Esophagus squamous epithelium (tissue), 5 donors: ENCODE measurements at places on chromosomes 13 and 19.

GRCh38 chr13:42229287-42229686 lies 42.7 kb upstream of the AKAP11 start:
- H3K4me3 ChIP-seq, result no peak overlapping the region
- H3K27ac ChIP-seq, result no peak overlapping the region
- H3K4me1 ChIP-seq, result no peaks in the 10 kb centered on the region
- H3K36me3 ChIP-seq, result no peaks in the 10 kb centered on the region

GRCh38 chr19:13051557-13052165 lies 51.0 kb downstream of the LYL1 start:
- peaks cover 17% of the 10 kb centered on the region for H3K36me3 ChIP-seq
- H3K4me1 ChIP-seq, result peaks cover 96% of the 10 kb centered on the region
- H3K27ac ChIP-seq, result peak overlapping the region; percentile 96

DNA sequence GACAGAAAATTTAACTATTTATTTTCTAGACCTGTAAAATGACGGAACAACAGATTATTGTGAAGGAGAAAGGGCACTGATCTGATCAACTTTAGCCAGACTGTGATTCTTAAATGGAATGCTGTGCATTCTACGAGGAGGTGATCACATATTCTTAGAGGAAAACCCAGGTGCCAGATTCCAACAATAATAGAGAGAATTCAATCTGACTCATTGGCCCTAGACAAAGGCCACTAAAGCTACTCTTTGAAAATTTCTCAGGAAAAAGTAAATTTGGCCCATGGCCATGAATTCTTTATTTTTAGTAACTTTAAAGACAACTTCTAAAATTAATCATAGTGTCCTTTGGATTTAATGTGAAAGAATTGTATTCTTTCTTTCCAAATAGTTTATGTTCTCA lies 58.6 kb upstream of the POSTN start:
- no peaks in the 10 kb centered on the region for H3K36me3 ChIP-seq
- H3K4me3 ChIP-seq, result no peak overlapping the region
- H3K27ac ChIP-seq, result no peak overlapping the region

- H3K4me1 ChIP-seq, result no peaks in the 10 kb centered on the region
- DNase-seq, result no peak
- no peak overlapping the region for H3K27ac ChIP-seq
- H3K4me3 ChIP-seq, result no peak overlapping the region
- H3K36me3 ChIP-seq, result no peaks in the 10 kb centered on the region
Observed at GRCh38 chr13:112641456-112642089, 48.3 kb upstream of the ATP11A start.

DNA sequence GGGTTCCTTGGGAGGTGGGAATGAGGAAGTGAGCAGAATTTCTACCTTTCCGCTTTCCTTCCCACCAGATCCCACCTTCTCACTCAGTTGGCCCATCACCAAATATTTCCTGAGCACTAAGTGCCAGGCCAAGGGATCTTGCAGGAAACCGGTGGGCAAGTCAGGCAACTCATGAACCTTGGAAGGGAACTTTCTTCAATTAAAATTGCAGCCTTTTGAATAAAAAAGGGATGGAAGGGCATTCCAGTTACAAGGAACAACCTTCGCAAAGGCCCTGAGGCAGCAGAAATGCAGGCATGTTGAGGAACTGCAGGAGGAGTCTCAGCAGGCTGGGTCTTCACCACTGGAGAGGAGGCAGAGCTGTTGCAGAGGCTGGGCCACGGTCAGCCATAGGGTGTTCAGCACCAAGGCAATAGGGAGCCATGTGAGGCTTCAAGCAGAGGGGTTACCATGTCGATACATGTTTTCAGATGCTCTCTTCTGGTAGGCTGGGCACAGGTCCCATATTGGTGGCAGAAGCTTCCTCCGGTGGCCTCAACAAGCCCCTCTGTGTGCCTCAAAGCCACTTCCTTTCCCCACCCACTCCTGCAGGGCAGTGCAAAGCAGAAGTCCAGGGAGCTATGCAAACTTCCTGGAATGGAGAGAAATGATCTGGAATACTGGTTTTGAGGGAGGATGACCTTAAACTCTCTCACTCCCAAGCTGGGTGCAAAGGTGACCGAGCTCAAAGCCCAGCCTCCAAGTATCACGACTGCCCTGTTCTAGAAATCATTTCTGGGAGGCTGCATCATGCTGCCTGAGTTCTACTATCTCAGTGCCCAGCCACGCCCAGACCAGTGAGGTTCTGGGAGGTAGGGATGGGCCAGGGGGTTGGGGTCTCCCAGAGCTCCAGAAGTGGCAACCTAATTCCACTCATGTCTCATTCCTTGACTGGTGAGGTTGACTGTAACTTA lies at the start of gene FUT6:
Gene FUT6, minus strand, starts transcription at position 638 of the 953 bp plus-strand sequence. CDS start 7,135 bp downstream, outside the sequence.
- peak within 1 kb of the TSS; percentile 48 for H3K4me3 ChIP-seq
- no peaks in the 10 kb centered on the region for H3K27me3 ChIP-seq
- H3K4me1 ChIP-seq, result no peaks in the 10 kb centered on the region
- H3K36me3 ChIP-seq, result no peaks in the 10 kb centered on the region
- no peak for DNase-seq

DNA sequence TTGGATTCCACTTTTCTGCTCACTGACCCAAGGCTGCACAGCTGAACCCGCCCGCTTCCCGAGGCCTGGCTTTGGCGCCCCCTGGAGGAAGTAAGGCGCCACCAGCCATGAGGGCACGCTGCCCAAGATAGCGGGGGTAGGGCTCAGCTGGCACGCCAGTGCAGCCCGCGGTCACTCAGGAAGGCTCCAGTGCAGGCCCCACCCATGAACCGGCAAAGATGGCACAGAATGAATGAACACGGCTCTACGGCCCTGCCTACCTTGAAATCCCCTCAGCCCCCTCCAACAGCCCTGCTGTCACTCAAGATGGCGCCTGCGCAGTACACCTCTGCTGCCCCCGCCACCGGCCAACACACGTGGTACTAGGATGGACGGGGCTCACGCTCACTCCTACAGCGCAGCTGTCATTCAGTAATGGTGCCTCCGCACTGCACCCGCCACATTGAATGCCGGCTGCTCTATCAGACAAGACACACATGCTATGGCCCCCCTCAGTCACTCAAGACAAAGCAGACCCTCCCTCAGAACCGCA lies 3.0 kb downstream of the PEG3 start:
- DNase-seq, result no peak
- H3K4me3 ChIP-seq, result peak overlapping the region; percentile 49
- peak overlapping the region; percentile 91 for H3K27ac ChIP-seq
- H3K4me1 ChIP-seq, result no peaks in the 10 kb centered on the region
- H3K27me3 ChIP-seq, result no peaks in the 10 kb centered on the region

- no peaks in the 10 kb centered on the region for H3K36me3 ChIP-seq
- peak; percentile 16 for DNase-seq
- peak overlapping the region; percentile 66 for H3K27ac ChIP-seq
- peak overlapping the region; percentile 30 for H3K4me3 ChIP-seq
- no peaks in the 10 kb centered on the region for H3K4me1 ChIP-seq
Observed at GRCh38 chr13:23695711-23696464, 125.7 kb downstream of the TNFRSF19 start.

DNA sequence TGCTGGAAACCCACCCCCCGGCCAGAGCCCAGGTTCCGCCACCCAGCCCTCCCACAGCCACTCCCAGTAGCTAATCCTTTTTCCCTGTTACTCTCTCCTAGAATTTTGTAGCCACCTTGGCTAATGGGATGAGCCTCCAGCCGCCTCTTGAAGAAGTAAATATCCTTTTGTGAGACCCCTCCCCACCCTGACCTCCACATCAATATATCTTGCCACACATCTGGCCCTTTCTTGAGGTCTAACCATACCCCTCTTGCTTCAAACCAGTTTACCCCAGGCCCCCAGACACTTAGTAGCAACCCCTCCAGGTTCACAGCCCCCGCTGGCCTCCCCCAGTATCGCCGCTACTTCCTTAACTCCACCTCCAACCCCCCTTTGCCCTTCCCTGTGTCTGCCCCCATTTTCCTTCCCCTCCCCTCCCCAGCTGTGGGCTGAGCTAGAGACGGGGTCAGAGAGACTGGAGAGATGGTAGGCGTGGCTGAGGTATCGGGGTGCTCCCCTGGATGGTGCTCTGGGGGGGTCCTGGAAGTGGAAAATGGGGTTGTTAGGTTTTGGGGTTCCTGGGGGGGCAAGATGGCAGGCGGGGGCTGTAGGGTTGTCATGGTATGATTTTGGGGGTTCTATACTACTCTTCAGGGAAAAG lies 2.8 kb downstream of the PRMT1 start:
- no peak overlapping the region for H3K4me3 ChIP-seq
- no peaks in the 10 kb centered on the region for H3K27me3 ChIP-seq
- DNase-seq, result no peak
- H3K36me3 ChIP-seq, result peaks cover 42% of the 10 kb centered on the region

GRCh38 chr19:14556662-14557188 lies 15.1 kb downstream of the NDUFB7 start:
- peaks cover 47% of the 10 kb centered on the region for H3K4me1 ChIP-seq
- peak overlapping the region; percentile 33 for H3K27ac ChIP-seq
- no peak overlapping the region for H3K4me3 ChIP-seq
- peaks cover 25% of the 10 kb centered on the region for H3K36me3 ChIP-seq

GRCh38 chr19:7442423-7442822 lies 46.4 kb downstream of the PEX11G start:
- H3K4me1 ChIP-seq, result no peaks in the 10 kb centered on the region
- no peak for DNase-seq
- H3K4me3 ChIP-seq, result no peak overlapping the region
- peaks cover 18% of the 10 kb centered on the region for H3K36me3 ChIP-seq
- no peaks in the 10 kb centered on the region for H3K27me3 ChIP-seq

GRCh38 chr19:14530005-14530348 lies 583 bp downstream of the TECR start:
- no peaks in the 10 kb centered on the region for H3K27me3 ChIP-seq
- no peaks in the 10 kb centered on the region for H3K36me3 ChIP-seq
- H3K4me1 ChIP-seq, result peaks cover 35% of the 10 kb centered on the region
- DNase-seq, result no peak

DNA sequence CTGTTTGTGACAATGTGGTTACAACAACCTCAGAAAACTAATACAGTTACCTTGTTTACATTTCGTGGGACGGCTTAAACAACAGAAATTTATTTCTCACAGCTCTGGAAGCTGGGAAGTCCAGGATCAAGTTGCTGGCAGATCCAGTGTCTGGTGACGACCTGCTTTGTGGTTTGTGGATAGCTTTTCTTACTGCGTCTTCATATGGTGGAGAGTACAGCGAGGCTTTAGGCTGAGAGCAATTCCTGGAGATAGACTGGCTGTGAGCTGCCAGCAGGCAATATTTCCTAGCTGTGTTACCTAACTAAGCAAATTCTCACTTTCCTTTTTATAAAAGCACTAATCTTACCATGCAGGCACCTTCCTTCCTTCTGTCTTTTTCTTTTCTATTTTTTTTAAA lies 1203.5 kb upstream of the PRR20A start:
- H3K27ac ChIP-seq, result no peak overlapping the region
- H3K4me3 ChIP-seq, result no peak overlapping the region
- no peak for DNase-seq
- no peaks in the 10 kb centered on the region for H3K27me3 ChIP-seq
- H3K4me1 ChIP-seq, result no peaks in the 10 kb centered on the region

- no peak for DNase-seq
- no peak overlapping the region for H3K27ac ChIP-seq
- peaks cover 7% of the 10 kb centered on the region for H3K4me1 ChIP-seq
- H3K36me3 ChIP-seq, result no peaks in the 10 kb centered on the region
Observed at GRCh38 chr13:84126671-84127171, 244.4 kb upstream of the SLITRK1 start.

- no peak for DNase-seq
- H3K27me3 ChIP-seq, result no peaks in the 10 kb centered on the region
- H3K4me1 ChIP-seq, result peaks cover 3% of the 10 kb centered on the region
- no peak overlapping the region for H3K27ac ChIP-seq
- H3K4me3 ChIP-seq, result no peak overlapping the region
Observed at GRCh38 chr13:114151565-114152284, 19.3 kb upstream of the RASA3 start.

- no peaks in the 10 kb centered on the region for H3K4me1 ChIP-seq
- DNase-seq, result no peak
- H3K4me3 ChIP-seq, result no peak overlapping the region
Observed at GRCh38 chr13:88107570-88107969, 436.4 kb downstream of the SLITRK5 start.
